ENCODE measurements at places on chromosomes 4 and X.

GRCh38 chr4:88744609-88745008, 47.0 kb upstream of the NAP1L5 start:
- DNase-seq = no peak

- no peak for DNase-seq
Observed at GRCh38 chr4:122577808-122578781, 42.8 kb downstream of the IL21 start.

- DNase-seq = no peak
Observed at GRCh38 chr4:128376303-128376702, 88.7 kb upstream of the PGRMC2 start.

DNA sequence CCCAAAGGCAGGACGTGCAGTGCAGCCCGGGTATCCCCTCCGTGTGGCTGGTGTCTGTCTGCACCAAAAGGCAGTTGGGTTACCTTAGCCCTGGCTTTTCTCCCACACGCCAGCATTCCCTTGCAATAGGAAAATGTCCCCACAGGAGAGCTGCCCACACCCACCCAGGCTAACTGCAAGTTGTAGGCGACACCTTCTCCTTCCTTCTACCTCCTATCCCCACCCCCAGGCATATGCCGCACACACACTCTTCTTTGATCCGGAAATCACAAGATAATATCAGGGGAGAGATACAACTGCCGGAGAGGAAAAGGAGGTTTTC, 444 bp upstream of the APBB2 start:
- no peak for DNase-seq

GRCh38 chr4:8350352-8350751, 80.8 kb downstream of the HTRA3 start:
- no peak for DNase-seq

DNA sequence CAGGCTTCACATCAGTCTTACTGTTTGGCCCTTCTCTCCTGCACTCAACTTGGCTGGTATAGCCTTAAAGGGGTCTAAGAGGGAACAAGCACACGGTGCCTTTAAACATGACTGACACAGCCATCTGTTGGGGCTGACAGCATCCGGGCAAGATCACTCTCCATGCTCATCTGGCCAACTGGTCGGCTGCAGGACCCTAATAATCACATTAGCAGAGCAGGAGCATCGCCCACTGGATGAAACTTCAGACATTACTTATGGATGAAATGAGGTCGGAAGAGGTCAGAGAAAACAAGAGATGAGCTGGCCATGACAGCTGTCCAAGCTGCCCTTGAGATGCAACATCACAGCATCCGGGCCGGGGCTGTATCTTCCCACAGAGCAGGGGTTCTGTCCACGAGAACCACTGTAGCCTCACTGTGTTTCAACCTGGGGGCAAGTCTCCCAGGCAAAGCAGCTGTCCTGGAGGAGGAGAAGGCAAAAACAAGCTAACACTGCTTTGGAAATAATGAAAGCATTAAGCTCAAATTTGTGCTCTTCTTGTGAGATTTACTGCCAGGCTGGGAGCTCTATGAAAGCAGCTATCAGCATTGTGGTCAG, 94.4 kb upstream of the TTC29 start:
- DNase-seq = no peak

DNA sequence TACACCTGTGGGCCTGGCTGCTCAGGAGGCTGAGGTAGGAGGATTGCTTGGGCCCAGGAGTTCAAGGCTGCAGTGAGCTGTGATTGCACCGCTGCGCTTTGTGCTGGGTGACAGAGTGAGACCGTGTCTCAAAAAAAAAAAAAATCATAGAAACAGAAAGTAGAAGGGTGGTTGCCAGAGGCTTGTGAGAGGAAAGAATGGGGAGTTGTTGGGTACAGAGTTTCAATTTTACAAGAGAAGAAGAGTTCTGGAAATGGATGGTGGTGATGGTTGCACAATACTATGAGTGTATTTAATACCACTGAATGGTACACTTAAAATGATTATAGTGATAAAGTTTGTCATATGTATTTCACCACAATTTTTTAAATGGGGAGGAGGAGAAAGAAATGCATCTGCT, 10.2 kb upstream of the GLOD5 start:
- DNase-seq = no peak

DNA sequence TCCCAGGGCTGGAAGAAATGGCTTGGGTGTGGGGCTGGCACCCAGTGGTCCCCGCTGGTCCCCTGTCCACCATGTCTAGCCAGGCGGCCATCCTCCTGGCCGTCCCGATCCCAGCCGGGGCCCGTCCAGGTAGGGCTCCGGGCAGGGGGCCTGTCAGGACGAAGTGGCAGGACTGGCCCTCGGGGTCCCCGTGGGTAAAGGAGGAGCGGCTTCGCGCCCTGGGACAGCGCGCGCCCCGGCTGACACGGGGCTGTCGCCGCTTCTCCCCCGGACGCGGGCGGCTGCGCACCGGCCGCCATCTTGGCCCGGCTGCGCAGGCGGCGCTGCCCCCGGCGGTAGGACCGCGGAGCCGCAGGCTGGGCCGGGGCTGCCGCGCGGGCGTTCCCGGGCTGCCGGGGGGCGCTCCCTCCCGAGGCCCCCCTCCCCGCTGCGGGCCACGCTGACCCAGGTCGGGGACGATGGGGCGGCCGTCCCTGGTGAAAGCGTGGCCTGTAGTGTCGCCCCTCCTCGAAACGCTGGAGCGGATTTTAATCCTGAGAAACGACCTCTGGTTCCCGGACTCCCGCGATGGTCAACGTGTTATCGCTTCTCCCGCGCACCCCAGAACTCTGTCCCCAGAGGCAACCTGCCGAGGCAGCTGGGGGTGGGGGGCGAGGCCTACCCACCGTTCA, 60.4 kb upstream of the BCOR start:
- no peak for DNase-seq

GRCh38 chrX:70592091-70592490, 147.5 kb downstream of the DLG3 start:
- no peak for DNase-seq

DNA sequence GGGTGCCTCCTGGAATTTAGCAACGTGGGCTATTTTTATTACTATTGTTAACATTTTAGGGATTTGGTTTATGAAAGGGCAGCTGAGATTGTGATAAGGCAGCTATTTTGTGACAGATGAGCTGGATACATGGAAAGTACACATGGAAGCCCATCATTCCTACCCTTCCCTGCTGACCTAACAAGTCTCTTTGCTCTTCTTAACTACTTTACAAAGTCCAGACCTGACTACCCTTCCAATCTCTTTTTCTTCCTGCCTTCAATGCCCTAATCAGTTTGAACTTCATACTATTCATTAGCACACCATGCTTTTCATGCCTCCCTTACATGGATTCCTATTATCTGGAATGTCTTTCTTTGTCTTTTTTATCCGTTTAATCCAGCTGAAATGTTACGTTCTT, 9.4 kb upstream of the AFP start:
- no peak for DNase-seq

GRCh38 chr4:177401658-177402273, 40.5 kb downstream of the AGA start:
- DNase-seq = no peak

DNA sequence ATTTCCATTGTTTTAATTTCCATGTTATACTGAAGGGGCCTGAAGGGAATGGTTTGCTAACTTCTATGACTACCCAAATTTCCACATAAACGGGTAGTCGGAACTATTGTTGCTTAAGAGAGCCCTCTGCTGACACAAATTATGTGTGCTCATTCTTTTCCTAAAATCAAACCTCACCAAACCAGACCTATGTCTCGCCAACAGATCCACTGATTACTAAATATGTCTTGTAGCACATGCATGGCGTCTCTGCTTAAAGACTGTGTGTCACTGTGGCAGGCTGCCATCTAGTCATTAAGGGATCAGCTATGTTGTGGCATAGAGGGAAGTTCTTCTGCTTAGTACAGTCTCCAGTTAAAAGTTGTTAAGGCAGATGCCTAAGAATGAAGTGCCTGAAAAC, 25.1 kb downstream of the PIR start:
- no peak for DNase-seq

- no peak for DNase-seq
Observed at GRCh38 chr4:128955751-128956150, 137.6 kb downstream of the SCLT1 start.

- DNase-seq = no peak
Observed at GRCh38 chr4:22384154-22384553, 131.7 kb downstream of the ADGRA3 start.

DNA sequence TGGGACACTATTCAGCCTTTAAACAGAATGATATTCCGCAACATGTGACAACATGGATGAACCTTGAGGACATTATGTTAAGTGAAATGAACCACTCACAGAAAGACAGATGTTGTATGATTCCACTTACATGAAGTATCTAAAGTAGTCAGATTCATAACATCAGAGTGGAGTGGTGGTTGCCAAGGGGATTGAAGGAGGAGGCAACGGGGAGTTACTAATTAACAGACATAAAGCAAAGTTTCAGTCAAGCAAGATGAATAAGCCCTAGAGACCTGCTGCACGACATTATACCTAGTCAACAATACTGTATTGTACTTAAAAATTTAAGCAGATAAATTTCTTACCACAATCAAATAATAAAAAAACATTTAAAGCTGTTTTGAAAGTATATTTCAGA, 105.0 kb upstream of the NR0B1 start:
- DNase-seq = no peak

DNA sequence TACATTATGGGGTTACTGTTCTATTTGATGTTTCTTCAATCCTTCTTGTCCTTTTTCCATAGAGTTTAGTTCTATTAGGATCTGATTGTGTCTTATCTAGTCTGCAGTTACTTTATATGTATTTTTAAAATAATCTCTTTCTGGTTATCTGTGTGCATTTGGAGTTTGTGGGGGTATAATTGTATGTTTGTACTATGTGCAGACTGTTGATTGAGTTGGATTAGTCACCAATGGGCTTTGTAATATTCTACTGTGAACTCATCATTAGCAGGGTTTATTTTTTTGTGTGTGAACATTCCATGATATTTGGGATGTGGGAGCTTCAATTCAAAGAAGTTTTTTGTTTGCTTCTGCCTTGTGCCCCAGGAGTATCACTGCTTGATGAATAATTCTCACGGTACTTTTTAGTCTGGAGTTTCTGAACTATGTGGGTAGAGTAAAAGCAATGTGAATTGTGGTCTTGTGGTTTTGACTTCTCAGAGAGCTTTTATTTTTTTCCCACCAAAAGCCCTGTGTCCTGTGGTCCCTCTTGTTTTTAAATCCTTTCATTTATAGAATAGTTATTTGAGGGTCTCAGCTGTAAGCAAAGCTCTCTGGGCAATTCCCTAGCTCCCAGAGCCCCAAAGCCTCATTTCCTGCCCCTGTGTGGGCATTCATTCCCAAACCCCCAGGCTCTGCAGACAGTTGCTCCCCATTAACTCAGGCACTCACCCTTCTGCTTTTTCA, 127.8 kb downstream of the PHKA2 start:
- DNase-seq = no peak

DNA sequence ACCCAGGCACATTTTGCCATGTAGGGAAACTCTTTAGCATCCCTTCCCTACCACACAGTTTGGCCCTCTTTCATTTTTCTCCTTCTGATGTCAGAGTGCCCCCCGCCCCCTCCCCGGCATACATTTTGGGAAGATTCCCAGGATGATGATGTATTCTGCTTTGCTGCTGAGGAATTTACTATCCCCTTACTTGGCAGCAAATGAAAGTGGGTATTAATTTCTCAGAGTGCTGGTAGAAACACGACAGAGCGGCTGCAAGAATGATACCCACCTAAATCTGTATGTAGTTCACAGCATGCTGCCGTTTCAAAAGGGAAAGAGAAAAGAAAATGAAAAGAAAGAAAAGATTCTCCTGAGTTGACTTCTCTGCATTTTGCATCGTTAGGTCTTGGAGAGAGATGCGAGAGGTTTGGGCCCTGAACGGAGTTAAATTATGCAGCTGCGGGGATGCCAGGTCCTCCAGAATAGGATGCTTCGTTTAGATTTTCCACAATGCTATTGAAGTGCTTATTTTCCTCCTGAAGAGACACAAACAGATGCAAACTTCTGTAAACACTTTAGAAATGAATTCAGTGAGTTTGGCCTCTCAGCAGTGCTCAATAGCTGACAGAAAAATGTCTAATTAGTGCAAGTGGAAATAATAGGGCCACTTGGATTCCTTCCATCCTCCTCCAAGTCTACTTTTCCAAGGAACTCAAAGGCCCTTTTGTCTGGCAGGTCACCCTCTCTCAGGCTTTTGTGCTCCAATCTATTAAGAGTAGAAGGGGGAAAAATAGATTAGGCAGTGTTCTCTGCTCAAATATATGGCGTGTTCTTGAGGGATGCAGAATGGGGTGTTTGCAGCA, 106.2 kb downstream of the ALPK1 start:
- DNase-seq = no peak

- DNase-seq = no peak
Observed at GRCh38 chr4:47668810-47669408, 169.0 kb downstream of the CORIN start.

- no peak for DNase-seq
Observed at GRCh38 chr4:17120761-17121160, 222.3 kb upstream of the LDB2 start.

DNA sequence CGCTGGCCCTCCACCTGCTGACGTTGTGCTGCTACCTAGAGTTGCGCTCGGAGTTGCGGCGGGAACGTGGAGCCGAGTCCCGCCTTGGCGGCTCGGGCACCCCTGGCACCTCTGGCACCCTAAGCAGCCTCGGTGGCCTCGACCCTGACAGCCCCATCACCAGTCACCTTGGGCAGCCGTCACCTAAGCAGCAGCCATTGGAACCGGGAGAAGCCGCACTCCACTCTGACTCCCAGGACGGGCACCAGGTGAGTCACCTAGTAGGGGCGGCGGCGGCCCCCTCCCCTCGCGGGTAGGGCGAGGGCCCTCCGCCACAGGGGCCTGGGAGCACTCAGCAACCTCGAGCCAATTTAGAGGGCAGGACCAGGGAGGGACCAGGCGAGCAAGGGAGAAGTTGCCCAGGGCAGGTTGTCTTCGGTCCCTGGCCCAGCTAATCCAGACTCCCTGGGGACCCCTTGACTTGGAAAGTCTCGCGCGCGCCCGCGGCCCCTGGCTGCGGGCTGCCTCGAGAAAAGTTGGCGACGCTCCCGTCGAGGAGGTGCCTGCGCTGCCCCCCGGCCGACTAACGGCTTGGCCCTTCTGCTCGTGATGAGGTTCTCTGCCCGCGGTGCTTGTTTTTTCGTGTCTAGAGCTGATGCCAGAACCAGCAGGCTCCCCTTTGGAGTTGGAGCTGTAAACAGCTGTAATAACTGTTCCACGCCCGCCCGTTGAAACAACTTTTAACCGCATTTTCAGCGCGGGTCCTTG, 717 bp downstream of the EDA start:
- DNase-seq = no peak

- DNase-seq = no peak
Observed at GRCh38 chr4:101315786-101316185, 31.5 kb downstream of the PPP3CA start.

GRCh38 chr4:73690051-73690738, 50.2 kb upstream of the CXCL8 start:
- no peak for DNase-seq

DNA sequence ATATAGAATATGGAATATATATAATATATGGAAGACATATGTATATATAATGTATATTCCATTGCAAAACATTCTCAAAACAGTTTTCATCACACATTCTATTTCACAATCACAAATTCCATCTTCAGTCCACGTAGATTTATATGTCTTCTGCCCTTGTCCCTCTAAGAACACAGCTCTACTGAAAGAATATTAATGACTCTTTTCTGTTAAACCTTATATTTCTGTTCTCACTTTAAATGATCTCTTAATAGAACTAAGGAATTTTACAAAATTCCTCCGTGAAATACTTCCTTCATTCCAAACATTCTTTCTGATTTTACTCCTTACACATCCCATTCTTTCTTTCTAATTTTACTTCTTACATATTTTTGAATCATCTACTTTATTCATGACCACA, 1043.1 kb upstream of the PABPC4L start:
- DNase-seq = no peak

- no peak for DNase-seq
Observed at GRCh38 chrX:28135378-28136047, 154.3 kb upstream of the DCAF8L1 start.
